ENCODE measurements at places on chromosomes 13 and 19.

DNA sequence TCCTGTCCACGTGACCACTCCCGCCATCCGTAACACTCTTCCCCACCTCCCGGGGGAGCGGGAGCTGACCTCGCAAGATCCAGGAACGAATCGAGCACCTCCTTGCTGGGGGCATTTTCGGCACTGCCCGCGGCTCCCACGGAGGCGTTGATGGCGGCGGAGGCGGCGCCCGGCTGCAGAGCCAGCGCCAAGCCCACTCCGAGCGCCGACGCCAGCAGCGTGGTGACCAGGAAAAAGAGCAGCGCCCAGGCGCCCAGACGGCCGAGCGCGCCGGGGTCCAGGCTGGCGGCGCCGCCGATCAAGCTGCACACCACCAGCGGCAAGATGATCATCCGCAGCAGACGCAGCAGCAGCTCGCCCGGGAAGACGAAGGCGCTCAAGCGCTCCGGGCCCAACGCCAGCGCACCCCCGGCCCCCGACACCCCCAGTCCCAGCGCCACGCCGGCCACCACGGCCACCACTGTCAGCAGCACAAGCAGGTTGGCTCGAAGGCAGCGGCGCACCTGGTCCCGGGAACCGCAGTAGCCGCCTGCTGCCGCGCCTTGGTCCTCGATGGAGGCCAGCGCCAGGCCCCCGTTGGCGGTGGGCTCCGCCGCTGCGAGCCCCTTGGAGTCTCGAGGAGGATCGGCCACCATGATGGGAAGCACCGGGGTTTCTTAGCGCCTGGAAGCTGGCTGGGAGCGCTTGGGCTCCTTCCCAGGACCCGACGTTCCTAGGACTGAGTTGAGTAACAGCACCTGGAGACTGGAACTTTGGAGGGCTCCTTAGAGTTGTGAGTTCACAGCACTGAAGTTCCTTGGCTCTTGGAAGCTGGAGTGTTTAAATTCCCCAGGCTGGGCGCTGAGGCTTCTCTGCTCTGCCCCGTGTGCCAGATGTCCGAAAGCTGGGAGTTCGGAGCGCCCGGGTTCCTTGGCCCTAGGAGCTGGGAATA, 798 bp downstream of the SLC1A5 start:
- no peak for DNase-seq

- DNase-seq, result peak; percentile 88
These were observed 3.0 kb upstream of the AKAP8L start for GRCh38 chr19:15421721-15422260.

DNA sequence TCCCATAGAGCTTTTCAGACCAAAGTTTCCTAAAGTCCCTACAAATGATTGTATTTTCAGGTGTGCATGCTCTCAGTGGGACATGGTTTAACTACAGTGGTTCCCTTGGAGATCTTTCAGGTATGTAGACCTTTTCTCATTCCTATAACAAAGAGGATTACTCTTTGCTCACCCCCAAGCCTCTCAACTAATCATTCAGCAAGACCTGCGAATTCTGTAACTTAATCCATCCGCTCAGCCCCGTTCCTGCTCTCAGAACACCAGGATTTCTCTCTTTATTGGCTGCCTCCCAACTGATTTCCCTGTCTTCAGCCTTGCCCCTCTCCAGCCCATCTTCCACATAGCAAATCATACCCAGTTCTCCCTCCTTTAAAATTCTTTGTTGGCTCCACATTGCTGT, 253.6 kb downstream of the MTUS2 start:
- no peak for DNase-seq

GRCh38 chr13:114149774-114150740, 17.6 kb upstream of the RASA3 start:
- no peak for DNase-seq

GRCh38 chr19:33763633-33764371, 32.9 kb upstream of the KCTD15 start:
- peak; percentile 67 for DNase-seq

DNA sequence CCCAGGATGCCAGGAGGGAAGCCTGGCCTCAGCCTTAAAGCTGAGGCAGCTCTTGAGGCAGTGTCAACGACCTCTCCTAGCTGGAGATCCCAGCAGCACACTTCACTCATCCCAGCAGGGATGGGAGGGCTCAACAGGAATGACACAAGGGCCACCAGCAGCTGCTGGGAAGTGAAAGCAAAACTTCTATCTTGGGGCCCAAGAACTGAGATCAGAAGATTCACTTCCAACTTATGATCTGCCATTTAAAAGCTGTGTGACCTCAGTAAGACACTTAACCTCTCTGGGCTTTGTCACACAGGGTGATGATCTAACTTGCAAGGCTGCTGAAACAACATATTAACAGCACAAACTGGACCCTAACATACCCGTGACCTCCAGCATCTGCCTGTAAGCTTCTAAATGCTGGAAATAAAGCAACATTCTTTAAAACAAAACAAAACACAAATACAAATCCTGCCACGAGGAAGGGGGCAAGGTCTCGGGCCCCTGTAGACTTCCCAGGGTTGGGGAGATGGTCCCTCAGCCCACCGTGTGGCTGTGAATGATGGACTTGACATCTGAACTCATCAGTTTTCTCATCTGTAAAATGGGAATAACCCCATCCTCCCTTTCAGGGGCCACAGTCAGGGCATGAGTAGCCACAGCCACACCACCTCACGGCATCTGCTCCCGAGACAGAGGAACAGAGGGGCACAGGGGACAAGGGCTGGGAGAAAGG, 22.7 kb downstream of the ELL start:
- no peak for DNase-seq

- DNase-seq, result no peak
These were observed 28.7 kb downstream of the CAPN12 start for GRCh38 chr19:38715555-38715954.

DNA sequence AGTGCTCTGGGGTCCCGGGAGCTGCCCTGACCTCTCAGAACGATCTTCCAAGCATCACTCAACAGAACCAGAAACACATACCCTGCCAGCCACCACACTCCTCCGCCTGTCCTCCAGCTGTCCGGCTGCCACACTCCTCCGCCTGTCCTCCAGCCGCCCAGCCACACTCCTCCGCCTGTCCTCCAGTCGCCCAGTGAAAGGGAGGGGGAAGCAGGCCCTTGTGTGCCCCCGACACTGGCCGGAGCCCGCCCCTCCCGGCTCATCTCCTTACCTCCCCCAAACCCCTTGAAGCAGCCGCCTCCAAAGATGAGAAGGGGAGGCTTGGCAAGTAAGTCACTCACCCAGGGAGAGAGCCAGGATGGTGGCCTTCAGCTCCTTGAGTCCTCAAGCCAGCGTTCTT, 40.2 kb downstream of the STK24 start:
- no peak for DNase-seq
